ENCODE measurements at places on chromosomes 1 and 21.

- DNase-seq, result no peak
These were observed 86.2 kb downstream of the SLC66A1 start for GRCh38 chr1:19398309-19398760.

DNA sequence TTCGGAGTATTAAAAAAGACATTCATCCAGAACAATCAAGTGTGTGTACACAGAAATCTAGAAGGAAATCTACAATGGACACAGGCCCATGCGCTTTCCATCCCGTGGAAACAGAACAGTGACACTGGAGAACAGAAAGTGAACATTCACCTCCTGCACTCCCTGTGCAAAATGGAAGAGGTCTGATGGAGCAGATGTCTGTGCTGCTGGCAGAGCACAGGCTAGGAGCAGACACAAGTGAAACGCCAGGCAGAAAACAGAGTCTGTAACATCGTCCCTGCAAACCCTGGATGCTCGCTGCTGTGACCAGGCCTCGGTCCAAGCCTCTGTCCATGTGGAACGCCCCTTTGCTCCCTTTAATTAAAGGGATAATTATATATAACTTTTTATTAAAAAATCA, 36.1 kb downstream of the SLC45A1 start:
- DNase-seq, result no peak

DNA sequence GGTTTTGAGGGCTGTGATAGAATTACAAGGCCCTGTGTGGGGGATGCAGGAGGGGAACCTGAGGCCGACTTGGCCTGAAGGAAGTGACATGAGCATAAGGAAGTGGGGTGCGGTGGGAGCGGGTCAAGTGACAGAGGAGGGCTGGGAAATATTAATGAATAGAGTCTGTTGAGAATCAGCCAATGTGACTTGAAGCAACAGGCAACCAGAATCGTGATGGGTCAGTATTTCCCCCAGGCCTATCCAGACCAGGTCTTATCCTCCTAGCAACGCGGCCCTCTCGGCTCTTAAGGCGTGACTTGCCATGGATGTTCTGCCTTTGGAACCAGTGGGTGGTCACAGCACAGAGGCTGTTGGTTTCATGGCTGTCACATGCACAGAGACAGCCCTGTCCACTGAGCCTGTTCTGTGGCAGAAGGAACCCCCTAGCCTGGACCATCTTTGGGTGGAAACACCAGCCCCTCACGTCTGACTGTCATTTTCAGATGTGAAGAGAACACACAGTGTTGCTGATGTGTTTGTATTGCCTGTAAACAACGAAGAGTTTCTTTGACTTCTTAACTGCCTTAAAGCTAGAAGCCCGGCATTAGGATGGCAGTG, 468.8 kb downstream of the CAMTA1 start:
- no peak for DNase-seq

DNA sequence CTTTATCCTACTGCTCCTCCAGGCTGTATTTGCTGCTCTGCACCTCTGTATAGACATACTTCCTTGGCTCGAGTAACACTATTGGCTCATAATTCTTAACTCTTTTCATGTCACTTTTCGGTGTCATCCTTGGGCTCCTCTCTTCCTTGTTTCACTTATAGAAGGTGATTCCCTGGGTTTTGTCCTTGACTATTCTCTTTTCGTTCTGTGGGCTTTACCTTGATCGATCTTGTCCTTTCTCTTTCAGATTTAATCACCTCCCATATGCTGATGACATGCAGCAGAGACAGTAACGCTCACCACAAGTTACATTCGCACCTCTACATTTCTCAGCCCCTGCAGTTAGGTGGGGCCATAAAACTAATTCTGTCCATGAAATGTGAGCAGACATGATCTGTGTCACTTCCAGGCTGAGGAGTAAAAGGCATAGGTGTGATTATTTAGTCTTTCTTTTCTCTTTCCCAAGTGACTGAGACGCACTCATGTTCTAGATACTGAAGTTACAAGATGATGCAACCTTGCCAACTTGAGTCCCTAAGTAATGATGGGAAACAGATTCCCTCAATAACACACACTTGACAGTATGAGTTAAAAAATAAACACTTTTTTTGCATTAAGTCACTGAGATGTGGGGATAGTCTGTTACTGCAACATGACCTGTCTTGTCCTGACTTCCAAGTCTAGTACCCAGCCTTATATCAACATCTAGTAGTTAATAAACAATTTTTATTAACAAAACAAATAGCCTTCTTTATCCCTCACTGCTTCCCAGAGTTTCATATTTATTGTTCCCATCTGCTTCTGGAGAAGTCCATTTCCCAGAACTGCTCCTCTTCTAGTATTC, 49.9 kb upstream of the HAO2 start:
- no peak for DNase-seq

DNA sequence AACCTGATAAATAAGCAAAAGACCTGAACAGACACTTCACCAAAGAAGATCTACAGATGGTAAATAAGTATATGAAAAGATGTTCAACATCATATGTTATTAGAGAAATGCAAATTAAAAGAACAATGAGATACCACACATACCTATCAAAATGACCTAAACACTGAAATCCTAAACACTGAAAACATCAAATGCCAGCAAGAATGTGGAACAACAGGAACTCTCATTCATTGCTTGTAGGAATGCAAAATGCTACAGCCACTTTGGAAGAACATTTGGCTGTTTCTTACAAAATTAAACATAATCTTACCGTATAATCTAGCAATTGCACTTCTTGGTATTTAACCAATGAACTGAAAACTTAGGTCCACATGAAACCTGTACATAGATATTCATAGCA, 14.9 kb upstream of the PIGK start:
- no peak for DNase-seq

- no peak for DNase-seq
These were observed 6.3 kb downstream of the MAST2 start for GRCh38 chr1:45809761-45810160.

DNA sequence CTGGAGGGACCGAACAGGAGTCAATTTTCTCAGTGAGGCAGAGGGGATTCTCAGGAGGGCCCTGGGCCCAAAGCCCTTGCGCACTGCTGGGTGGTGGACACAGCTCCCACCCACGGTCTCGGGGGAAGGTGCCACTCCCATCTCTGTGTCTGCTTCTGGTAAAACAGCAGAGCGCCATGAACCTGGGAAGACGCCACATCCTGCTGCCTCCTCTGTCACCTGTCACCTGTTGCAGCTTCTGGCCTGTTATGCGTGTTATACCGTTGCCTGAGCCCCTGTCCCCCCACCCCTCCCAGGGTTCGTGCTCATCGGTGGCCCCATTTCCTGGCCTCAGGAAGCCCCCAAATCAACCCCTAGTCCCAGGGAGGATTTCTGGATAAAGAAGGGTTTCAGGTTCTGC, 125.8 kb upstream of the AJAP1 start:
- DNase-seq, result no peak

DNA sequence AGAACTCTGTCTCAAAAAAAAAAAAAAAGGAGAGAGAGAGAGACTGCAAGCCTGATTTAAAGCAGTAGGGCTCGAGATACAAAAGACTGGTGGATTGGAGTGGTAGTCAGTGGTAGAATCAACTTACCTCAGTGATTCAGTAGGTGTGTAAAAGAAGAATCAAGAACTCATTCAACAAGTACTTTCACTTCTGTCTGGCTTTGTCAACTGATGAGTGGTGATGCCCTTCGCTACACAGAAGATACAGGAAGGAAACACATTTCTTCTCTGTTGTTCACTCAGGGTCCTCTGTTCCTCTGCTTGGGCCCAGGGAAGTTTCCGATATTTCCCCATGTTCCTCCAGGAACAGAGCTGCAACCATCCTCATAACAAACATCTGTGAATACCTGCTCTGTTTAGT, 68.6 kb upstream of the COG2 start:
- DNase-seq, result no peak

GRCh38 chr1:7677111-7677510, 94.0 kb upstream of the VAMP3 start:
- no peak for DNase-seq

- no peak for DNase-seq
These were observed 447.5 kb downstream of the NEGR1 start for GRCh38 chr1:71834601-71835441.

GRCh38 chr1:179820226-179820970, 57.2 kb downstream of the TOR1AIP2 start:
- no peak for DNase-seq

DNA sequence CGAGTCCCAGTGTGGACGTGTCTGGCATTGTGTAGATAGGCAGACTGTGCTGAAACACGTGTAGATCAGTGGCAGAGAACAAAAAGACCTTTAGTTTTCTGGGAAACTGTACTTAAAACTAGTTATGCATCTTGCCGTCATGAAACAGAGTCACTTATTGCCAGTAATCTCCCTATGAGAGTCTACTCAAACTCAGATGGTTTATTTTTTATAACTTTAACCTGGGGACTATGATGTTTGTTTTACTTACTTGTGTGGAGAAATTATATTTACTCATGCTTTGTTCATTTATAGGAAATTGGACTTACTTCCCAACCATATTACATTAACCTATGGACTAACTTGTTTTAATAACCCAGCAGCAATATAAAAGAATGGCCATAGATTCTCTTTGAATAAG, 54.1 kb upstream of the ABCG1 start:
- no peak for DNase-seq

DNA sequence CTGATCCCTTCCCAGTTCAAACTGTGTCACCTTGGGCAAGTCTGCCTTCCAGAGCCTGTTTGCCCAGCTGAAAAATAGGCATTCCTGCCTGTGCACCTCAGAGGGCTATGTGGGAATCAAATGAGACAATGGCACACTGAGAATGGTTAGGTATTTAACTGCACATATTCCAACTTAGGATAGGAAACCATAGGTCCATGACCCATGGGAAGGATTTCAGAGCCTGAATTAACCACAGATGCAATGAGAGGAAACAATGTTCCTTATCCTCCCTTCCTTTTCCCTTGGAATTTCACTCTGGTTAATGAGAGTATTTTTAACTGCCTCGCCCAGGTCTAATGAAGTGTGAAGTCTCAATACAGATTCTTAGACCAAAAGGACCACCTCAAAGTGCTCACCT, 12.7 kb downstream of the PAFAH2 start:
- DNase-seq, result no peak

- no peak for DNase-seq
These were observed 292.1 kb upstream of the SNX7 start for GRCh38 chr1:98369463-98369862.

GRCh38 chr1:116472431-116472961, 98.3 kb downstream of the CD58 start:
- no peak for DNase-seq

GRCh38 chr1:57024855-57025254, 59.0 kb upstream of the C8B start:
- DNase-seq, result no peak

DNA sequence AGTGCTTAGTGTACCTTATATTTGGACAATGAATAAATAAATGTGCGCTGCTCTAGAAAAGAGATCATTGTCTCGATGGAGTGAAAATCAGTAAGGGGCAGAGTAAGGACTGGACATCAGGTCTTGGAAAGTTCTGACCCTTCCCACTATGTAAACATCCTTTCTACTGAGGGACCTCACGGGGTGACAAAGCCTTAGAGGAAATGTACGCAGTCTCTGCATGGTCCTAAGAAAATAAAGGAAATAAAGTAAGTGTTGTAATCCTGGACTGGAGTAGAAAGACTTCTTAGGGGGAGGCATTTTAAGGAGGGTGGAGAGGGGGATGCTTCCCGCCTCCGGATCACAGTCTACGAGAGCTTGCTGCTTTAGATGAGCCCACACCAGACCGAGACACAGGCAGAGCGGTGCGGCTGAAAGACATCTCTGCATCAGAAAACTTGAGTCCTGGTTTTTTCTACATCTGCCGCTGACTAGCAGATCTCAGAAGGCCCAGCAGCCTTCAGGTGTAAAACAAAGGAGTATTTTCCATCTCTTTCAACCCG, 22.3 kb upstream of the GPR137B start:
- DNase-seq, result no peak

- DNase-seq, result no peak
These were observed 13.2 kb upstream of the MAP1LC3C start for GRCh38 chr1:242011894-242012660.

GRCh38 chr1:223512057-223512456, 118.8 kb downstream of the CCDC185 start:
- no peak for DNase-seq

- DNase-seq, result no peak
These were observed 25.9 kb downstream of the ITSN1 start for GRCh38 chr21:33668180-33668579.

DNA sequence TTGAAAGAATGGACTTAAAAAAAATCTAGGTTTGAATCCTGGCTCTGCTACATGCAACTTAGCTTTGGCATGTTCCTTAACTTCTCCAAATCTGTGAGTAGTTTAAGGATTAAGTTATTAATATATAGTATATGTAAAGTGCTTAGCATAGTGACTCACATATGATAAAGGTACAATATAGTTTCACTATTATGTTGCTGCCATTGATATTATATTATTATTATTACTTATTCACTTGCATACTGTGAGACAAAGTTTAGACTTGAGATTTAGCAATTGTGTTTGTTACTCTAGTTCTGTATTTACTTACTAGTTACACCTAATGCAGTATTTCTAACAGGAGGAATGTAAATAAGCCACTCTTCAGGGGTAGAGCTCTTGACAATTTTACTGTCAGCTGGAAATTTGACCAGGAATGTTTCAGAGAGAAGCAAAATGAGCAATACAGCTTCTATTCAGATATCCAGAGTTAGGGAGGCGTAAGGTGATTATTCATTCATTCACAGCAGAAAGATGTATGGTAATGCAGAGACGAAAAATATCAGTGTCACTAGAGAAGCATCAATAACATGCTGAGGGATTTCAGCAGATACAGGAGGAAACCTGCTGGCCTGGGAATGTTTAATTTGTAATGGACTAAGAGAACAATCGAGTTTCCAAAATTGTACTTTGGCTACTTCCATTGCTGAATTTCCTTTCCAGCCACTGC, 25.5 kb downstream of the RGS7 start:
- DNase-seq, result no peak

DNA sequence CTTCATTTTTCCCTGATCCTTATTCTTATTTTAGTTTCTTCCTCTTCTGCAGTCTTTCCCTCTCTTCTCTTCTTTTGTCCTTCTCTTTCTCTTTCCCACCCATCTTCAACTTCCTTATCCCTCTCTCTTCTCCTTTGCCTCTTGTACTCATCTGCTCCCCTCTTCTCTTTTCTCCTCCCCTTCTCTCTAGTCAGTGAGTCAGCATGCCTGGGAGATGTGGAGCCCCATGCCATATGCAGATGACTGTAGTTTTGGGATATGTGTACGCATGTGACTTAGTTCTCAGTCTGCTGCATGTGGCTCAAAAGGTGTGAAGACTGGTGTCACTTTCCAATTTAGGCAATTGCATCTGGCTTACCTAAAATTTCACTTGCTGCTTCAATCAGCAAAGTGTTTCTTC, 10.4 kb downstream of the DNAJC6 start:
- no peak for DNase-seq

All from CD4-positive, alpha-beta T cell (primary cell).